ENCODE measurements at places on chromosomes 3 and 15.
A peak's percentile ranks its signal among the peaks of the same experiment; 100 is the strongest.

DNA sequence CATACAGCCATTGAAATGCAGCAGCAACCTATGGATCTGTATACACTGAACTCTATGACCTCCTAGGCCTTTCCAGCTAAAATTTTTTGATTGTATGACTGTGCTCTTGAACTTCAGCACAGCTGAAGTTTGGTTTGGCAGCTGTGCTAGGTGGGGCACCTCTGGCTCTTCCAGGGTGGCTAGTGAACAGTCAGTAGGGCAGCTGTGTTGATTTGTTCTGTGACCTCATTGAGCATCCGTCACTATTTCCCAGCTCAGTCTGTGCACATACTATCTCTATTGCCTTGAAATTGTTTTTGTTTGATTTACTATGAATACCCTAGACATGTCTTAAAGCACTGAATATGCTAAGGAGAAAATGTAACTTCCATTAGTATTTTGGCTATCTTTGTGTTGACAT, 363.2 kb upstream of the NAALADL2 start:
- DNase-seq, result no peak

- peak; percentile 60 for DNase-seq
These were observed at the start of gene HYKK for GRCh38 chr15:78506971-78507830. Gene HYKK, plus strand, starts transcription at chr15:78507577. Its CDS starts 5,512 bp downstream, at chr15:78513089.

GRCh38 chr3:54427501-54427900, 305.1 kb downstream of the CACNA2D3 start:
- no peak for DNase-seq

DNA sequence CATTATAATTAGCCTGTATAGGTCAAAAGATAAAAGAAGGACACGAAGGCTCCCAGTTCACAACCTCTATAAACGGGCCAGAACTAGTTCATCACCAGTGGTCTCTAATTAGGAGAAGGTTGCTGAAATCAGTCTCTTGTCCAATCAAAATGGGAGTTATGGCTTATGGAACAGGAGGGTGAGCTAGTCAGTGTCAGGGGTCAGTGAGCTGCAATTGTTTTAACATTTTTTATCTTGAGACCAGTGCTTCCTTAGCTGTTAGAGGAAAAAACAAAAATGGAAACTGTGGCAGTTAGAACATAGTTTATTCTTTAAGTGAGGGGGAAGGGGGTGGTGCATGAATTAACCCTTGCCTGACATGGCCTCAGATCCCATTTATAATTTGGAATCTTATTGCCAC, 141.7 kb downstream of the KCNMB2 start:
- DNase-seq, result no peak

DNA sequence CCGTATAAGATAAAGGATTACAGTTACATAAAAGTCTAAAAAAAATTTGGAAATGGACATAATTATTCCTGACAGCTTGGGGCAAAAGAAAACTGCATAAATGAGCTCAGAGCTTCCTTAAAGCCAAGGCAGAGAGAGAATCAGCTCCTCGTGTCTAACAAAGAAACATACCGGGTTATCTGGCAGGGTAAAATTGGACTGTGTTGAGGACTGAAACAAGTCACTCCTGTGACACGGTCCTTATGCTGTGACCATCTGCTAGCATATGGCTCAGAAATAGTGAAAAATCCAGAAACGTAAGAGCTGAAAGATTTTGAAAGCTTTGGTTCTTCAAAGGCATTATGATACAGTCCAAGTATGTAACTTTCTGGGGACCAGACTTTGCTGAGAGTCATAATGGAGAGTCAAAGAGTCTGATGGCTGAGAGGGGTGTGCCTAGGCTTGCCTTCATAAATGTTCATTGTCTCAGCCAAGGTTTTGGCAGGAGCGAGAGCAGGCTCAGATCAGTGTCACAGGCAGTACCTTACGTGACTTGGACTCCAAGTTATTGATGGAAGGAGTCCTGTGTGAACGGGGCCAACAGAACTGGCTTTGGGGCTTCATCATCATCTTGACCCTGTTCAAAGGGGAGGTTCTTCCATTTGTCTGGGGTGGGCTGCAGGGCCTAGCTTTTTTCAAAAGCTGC, 12.5 kb downstream of the MAP6D1 start:
- no peak for DNase-seq

DNA sequence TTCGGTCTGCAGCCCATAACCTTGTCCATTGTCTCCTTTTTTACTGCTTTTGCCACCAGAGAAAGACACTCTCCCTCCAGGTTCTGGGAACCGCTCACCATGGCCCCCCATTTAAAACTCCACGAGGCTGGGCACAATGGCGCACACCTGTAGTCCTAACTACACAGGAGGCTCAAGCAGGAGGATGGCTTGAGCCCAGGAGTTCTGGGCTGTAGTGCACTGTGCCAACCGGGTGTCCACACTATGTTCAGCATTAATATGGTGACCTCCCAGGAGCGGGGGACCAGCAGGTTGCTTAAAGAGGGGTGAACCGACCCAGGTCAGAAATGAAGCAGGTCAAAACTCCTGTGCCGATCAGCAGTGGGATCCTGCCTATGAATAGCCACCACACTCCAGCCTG, 28.0 kb upstream of the IDH2 start:
- no peak for DNase-seq

DNA sequence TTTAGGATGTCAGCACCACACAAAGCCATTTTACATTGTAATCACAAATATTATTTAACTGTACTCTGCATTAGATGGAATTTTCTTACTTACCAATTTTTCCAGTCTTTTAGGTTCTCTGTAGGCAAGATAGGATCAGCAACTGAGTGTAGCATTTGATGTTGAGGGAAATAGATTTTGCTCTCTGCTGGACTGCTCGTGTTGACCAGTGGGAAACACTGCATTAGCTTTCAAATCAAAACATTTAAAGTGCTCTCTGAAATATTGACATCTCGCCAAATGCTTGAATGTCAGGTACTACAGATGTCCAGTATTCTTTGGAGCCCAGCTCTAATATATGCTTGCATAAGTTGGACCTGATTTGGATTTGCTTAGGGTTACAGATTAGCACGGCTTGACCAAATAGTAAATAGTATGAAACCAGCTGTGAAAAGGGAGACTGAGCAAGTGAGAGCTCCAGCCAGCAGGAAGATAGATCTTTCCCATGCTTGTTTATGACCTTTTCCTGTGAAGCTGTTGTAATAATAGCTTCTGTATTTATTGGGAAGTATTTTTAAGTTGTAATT, 29.5 kb downstream of the P2RY14 start:
- no peak for DNase-seq

DNA sequence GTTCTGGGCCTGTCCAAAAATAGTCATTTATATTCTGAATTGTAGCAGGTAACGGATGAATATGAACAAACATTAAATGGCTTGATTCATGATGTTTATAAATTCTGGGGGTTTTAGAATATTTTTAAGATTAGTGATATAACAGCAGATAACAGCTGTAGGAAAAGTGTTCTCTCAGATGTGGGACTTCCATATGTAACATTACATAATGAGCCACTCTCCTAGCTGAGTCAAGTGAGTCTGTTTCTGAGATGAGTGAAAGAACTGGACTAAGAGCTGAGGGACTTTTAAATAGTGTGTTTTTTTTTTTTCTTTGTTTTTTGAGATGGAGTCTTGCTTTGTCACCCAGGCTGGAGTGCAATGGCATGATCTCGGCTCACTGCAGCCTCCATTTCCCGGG, 13.9 kb downstream of the YEATS2 start:
- no peak for DNase-seq

GRCh38 chr3:12833222-12834161, 7.9 kb downstream of the RPL32 start:
- no peak for DNase-seq

GRCh38 chr3:187798531-187799530, 53.6 kb upstream of the BCL6 start:
- DNase-seq, result no peak

GRCh38 chr3:40524568-40525285, at the start of gene ZNF621:
Gene ZNF621, plus strand, starts transcription at chr3:40524960. Its CDS starts 881 bp downstream, at chr3:40525841.
- DNase-seq, result peak; percentile 75

- DNase-seq, result no peak
These were observed 215.7 kb upstream of the CFAP20DC start for GRCh38 chr3:59265566-59265965.

- DNase-seq, result no peak
These were observed 165.6 kb downstream of the IGF1R start for GRCh38 chr15:98813951-98814350.

GRCh38 chr3:134751831-134752230, 43.2 kb upstream of the EPHB1 start:
- no peak for DNase-seq

DNA sequence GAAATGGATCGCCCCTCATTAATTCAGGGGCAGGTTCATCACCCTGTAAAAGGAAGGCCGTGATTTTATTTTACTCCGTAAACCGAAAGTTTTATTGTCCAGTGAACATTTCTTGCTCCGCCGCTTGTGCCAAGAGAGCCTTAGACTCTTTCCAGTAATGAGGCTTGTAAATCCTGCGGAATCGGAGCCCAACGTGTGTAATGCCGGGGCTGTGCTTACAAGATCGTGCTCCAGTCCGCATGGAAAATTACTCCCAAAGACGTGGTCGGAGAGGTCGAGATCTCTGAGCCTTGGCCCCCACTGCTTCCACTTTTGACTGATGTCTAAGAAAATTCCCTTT, 649 bp upstream of the PLOD2 start:
- no peak for DNase-seq

DNA sequence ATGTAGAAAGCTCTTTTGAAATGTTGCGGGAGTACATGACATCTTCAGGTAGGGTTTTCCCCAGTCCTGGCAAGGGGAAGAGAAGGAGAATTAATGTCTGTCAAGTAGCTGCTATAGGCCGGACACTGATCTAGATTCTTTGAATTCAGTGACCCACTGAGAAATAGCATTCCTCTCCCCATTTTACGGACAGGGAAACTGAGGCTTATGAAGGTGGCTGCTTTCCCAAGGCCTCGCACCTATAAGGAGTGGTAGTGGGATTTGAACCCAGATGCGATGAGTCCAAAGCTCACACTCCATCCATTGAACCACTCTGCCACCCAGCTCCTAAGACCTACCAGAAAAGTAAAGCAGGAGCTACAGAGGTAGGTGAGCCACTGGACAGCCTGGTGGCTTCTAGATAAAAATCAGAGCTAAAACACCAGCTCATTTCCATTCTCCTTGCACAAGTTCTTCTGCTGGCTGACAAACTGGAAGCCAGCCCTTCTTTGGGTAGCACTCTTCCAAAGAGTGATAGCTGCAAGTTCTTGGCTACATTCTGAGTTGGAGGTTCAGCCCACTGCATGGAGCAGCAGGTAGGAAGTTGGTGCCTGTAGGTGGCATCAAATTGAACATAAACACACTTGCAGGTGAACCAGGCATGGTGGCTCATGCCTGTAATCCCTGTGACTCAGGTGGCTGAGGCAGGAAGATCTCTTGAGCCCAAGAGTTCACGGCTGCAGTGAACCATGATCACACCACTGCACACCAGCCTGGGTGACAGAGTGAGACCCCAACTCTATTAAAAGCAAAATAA, 22.0 kb downstream of the ZNF710 start:
- no peak for DNase-seq

GRCh38 chr3:165984589-165984988, 147.4 kb upstream of the BCHE start:
- DNase-seq, result no peak

DNA sequence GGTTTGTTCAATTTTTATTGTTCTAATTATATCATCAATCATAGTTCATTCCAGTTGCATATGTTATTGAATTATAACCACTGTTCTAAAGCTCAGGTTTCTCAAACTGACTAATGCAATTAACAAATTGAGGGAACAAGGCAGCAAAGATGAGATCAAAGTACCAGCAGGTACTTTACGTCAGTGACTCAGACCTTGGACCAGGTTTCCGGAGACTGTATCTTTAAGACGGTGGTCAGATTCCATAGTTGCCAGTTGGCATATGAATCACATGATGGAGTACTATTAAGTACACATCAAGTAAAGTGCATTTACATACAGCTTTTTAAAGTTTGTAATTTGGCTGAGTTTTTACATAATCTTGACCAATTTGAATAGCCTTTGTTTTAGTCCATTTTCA, 583.6 kb upstream of the ROBO2 start:
- DNase-seq, result no peak

DNA sequence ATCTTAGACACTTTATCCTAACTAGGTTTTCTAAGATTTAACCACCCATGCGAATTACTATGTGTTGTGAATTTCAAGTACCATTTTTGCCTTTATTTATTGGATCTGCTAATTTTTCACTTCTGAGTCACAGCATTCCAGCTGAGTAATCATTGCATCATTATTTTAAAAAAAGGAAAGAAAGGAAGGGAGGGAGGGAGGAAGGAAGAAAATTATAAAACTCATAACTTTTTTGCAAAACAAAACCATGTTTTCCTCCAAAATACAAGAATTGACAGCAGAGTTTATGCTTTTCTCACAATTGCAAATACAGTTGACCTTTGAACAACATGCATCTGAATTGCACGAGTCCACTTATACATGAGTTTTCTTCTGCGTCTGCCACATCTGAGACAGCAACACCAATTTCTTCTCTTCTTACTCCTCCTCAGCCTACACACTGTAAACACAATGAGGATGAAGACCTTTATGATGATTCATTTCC, 651.4 kb upstream of the NECTIN3 start:
- DNase-seq, result no peak

DNA sequence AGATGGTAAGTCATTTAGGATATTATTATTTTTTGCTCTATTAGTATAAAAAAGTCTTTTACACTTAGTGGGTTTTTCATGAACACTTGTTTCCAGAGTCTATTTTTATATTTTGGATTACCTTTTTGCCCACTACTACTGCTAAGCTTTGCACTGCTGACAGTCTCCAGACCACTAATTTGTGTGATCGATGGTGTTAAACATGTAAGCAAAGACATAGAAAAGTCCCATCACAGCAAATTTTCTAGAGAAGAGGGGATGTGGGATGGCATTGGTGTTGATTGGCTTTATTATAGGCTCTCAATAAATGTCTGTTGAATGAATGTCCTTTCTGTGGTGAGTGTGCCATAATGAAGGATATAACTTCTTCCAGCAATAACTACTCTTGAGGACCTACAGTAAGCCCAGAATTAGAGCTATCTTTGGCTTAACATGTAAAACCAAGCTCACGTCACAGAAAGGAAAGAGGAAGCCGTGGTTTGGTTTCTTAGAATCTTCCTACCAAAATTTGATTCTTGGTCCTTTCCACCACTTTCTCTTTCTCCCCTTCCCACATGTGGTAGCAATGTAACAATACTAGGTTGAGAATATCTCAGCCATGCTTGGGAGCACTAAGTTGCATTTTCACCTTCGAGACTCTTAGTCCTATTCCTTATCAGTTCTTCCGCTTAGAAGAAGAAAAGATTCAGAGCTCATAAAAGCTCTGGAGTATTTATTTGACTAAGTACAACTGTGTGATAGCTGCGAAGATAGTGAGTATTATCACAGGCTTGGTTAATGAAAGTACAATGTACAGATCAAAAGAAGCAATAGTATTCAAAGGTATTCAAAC, 90.6 kb upstream of the UMPS start:
- no peak for DNase-seq

DNA sequence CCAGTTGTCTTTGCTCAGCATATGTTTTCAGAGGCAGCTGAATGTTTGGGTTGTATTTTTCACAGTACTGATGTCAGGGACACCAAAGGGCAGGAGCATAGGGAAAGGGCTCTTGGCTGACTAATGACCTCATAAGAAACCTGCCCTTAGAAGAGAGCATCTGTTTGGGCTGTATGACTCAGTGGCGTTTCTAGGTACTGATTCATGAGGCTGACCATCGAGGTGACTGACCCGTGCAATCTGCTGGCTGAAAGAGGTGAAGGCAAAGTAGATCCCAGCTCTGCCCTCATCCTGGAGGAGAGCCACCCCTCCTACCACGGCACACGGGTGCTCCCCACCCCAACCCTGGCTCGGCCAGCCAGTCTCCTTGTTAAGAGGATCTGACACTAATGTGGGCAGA, 8.3 kb downstream of the LMCD1 start:
- DNase-seq, result no peak

GRCh38 chr3:39254806-39255449, 24.9 kb downstream of the CX3CR1 start:
- DNase-seq, result no peak

- no peak for DNase-seq
These were observed 39.6 kb downstream of the ALCAM start for GRCh38 chr3:105406268-105406667.

Measured in activated T-helper 1 cell treated with Interleukin-2 at 50 U/mL for 16 hours (primary cell).